ENCODE measurements at places on chromosomes 11 and 22.

DNA sequence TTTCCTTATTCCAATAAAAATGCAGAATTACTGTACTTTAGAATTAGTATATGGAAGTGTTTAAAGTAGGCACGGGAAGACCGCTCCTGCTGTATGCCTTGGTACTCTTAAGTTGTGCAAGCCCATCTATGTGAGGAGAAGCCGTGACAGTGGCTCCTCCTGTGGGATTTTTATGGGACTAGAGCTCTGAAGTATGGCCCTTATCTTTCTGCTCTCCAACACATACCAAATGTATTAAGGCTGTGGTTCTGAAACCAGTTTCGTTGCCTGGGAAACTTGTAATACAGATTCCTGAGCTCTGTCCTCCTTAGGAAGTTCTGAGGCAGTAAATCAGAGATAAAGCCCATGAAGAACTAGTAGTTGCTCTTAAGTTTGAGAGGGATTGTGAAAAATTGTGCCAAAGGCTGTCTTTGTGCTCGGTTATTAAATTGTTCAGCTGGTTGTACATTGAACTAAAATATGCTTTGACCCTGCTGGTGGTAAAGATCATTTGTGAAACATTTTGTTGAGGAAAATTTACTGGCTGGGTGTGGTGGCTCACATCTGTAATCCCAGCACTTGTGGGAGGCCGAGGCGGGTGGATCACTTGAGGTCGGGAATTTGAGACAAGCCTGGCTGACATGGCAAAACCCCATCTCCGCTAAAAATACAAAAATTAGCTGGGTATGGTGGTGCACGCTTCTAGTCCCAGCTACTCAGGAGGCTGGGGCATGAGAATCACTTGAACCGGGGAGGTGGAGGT lies 29.3 kb downstream of the RTN3 start:
- DNase-seq = no peak

DNA sequence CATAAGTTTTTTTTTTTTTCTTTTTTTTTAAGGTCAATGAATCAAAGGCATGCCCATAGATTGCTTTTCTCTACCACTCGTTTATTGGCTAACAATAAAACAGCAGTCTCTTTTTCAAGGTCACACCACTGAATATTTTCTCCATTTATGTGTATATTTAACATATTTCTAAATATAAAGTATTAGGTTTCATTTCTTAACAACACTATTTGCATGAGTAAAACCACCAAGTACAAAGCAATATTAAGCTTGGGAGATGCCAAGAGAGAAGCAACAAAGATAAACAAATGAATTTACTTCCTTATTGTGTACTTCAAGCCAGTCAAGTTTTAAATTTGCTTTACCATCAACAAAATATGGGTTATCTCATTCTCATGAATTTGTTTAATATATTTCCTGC lies 708.9 kb upstream of the CCDC179 start:
- no peak for DNase-seq

GRCh38 chr22:35663371-35663770 lies 15.1 kb downstream of the APOL6 start:
- no peak for DNase-seq

GRCh38 chr11:15106201-15106965 lies 8.3 kb upstream of the INSC start:
- DNase-seq = no peak

- no peak for DNase-seq
Observed at GRCh38 chr11:76763573-76764346, 19.4 kb upstream of the TSKU start.

GRCh38 chr22:39529487-39529851 lies 3.1 kb downstream of the RPS19BP1 start:
- no peak for DNase-seq

- DNase-seq = no peak
Observed at GRCh38 chr22:41563051-41563711, 2.4 kb downstream of the CSDC2 start.

GRCh38 chr22:27164781-27165503 lies 507.6 kb downstream of the MIAT start:
- DNase-seq = no peak

GRCh38 chr11:12841946-12842630 lies 167.0 kb upstream of the RASSF10 start:
- DNase-seq = no peak

DNA sequence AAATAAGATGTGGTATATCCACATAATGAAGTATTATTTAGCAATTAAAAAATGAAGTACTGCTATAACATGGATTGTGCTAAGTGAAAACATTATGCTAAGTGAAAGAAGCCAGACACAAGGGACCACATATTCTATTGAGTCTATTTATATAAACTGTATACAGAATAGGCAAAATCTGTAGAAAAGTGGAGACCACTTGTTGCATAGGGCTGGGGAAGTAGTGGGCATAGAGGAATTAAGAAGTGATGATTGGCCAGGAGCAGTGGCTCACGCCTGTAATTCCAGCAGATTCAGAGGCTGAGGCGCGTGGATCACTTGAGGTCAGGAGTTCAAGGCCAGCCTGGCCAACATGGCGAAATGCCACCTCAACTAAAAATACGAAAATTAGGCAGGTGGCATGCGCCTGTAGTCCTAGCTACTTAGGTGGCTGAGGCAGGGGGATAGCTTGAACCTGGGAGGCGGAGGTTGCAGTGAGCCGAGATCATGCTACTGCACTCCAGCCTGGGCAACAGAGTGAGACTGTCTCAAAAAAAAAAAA lies 109.6 kb downstream of the RBFOX2 start:
- DNase-seq = no peak

- no peak for DNase-seq
Observed at GRCh38 chr11:68467201-68467834, 6.8 kb downstream of the PPP6R3 start.

DNA sequence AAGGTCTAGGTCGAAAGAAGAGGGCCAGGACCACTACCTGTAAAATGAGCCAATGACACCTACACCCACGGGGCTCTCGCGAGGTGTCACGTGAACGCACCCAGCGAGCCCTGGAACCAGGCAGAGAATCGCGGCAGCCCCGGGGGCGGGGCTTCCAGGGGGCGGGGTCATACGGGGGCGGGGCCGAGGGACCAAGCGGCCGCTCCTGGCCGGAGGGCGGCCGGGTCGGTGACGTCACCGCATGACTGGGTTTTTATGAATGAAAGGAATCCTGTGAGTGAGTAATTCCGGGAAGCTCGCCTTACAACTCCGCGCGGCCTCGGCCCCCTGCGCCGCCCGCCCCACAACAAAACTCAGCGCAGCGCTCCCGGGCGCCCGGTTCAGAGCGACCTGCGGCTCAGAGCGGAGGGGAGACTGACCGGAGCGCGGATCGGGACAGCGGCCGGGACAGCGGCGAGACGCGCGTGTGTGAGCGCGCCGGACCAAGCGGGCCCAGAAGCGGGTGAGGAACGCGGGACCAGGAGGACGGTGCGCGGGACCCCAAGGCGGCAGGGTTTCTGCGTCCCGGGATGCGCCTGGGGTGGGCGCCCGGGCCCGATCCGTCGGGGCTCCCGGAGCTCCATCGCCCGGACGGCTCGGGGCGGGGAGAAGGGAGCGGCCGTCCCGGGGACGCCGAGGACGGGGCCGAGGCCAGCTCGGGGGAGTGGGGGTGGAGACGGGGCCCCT lies at the start of gene MAFF:
MAFF (plus strand) TSS at position 284 of the 726 bp plus-strand sequence. CDS start 11,860 bp downstream, outside the sequence.
- peak; percentile 77 for DNase-seq

DNA sequence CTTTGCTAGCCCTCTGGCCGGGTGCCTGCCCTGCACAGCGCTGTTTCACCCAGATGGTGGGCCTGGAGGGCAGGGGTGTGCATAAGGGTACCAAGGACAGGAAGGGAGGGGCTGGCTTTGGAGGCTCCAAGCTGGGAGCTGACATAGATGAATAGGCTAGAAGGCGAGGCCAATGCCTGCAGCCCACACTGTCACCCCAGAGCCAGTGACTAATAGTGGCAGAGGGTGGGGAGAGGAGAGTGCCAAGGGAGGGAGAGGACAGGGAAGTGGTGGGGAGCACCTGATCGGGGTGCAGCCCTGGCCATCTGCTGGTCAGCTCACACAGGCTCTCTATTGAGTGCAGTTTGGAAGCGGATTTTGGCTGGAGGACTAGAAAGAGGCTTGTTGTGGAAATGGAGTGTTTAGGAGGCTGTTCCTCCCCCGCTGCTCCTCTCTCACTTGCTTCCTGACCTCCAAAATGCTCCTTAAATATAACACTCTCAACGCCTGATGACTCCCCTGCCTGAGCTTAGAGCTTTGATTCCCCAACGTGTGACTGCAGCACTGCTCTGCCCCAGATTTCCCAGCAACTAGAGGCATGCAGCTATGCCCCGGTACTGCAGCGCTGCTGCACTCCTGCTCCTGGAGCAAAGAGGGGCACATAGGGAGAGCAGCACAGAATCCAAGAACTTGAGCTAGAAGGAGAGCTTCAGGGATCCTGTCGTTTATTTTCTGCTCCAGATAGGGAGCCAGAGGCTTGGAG lies 89.2 kb downstream of the GRAMD1B start:
- DNase-seq = no peak

DNA sequence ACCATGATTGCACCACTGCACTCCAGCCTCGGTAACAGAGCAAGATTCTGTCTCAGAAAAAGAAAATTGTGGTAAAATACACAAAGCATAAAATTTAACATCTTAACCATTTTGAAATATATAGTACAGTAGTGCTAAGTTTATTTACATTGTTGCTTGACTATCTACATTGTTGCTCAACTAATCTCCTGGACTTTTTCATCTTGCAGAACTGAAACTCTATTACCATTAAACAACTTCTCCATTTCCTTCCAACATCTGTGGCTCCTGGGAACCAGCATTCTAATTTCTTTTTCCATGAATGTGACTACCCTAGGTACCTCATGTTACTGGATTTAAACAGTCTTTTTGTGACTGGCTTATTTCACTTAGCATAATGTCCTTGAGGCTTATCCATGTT lies 13.5 kb upstream of the VWA5A start:
- no peak for DNase-seq

Measured in GM12864 (cell line).